ENCODE measurements at places on chromosomes 12 and 14. TPM values are rescaled to one million over a fixed set of nuclear protein-coding genes. Genes with fewer than 3 reads are reported as not detected.

Gene DEGS2
- 21.6 TPM for polyA plus RNA-seq

Gene ALDH1L2
- polyA plus RNA-seq: 1.6 TPM

Gene PIWIL1
- 0.19 TPM for polyA plus RNA-seq

Gene AMIGO2
- polyA plus RNA-seq: 19.6 TPM

Gene TAS2R46
- 0.13 TPM for polyA plus RNA-seq
